ENCODE measurements at places on chromosomes 4 and X.

- no peak for DNase-seq
Measured at GRCh38 chr4:83340692-83341343, 6.2 kb upstream of the HPSE start.

DNA sequence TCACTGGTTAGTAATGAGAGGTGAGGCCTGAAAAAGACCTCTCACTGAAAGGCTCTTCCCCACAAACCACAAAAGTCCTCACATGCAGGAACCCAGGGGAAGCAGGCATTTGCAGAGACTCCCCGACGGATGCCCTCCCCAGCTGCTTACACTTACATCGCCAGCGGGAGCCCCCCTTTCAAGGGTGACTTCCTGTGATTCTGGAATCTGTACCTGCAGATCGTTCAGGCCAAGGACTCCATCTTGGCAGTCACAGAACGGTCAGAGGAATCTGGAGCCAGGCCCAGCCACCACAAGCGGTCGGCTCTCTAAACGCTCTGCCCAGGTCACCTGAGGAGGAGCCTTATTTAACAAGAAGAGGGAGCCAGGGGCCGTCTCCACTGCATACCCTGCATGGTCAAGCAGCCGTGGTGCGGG, 71.3 kb upstream of the STS start:
- DNase-seq, result no peak

DNA sequence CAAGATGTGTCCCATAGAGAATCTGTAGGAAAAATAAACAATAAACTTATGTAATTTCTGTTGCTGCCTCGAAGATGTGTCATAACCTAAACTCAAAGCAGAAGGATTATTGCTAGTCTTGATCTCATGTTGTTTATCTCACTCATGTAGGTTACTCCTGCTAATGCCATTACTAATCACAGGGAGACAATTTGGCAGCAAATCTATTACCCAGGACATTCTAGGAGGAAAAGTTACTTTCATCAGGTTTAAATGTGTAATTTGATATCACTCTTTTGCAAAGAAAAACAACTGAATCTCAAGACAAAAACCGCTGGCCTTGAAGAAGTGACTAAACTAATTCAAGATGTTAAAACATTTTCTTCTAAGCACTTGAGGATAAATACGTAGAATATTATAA, 34.0 kb downstream of the LDOC1 start:
- no peak for DNase-seq

- no peak for DNase-seq
Measured at GRCh38 chr4:41199788-41200187, 14.6 kb downstream of the APBB2 start.

GRCh38 chrX:18674417-18674787, 2.5 kb upstream of the RS1 start:
- DNase-seq, result no peak

DNA sequence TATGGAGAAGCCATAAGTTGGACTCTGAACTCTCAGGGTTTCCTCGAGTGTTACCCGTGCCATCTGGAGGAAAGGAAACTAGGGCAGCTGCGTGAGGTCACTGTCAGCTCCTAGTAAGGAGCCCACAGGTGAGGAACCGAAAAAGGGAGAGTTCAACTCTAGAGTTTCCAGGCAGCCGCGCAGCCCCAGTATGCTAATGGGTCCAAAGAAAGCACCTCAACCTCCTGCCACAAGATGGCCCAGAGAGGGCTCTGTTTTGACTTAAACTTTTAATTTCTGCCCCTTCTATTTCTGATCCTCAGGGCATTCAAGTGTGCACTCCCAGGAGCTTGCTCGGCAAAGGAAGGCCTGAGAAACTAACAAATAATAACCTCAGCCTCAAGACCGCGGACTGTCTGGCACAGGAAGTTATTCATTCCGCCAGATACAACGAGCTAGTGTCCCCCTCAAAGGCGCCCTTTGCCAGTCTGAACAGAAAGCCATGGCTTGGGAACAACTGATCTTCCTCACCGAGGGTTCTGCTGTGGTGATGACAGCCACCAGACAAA, 13.9 kb downstream of the SCARB2 start:
- DNase-seq, result peak; percentile 15

DNA sequence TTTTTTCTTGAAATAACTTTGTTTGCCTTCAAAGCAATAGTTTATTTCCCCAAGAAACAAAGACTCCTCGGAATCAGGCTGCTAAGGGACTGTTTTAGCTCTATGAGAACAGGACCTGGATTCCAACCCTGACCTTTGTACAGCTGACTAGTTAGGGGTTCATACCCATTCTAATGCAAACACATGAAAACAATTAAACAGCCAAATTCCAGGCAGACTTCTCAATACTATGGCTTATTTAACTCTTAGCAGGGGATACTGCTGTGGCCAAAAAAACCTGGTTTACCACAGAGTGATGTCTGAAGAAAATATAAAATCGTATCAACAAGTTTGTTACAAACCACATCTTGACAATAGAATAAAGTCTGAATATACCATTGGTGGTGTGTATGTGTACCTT, 129.6 kb upstream of the INTU start:
- DNase-seq, result no peak

DNA sequence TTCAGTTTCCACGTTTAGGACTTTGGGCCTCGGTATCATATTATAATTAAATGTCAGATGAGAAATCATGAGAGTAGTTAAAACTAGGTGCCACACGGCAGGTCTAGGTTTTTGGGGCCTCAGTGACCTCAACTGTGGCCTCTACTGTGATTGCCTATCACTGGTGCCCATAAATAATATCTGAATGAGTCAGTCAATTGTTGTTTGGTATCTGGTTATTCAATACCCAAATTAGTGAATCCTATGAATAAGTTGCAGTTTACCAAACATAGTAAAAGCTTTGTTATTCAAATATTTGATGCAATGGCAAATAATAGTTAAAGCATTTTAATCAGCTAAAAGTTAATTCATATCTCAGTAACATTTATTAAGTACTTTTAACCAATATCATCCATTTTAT, 188.8 kb downstream of the PPP3CA start:
- no peak for DNase-seq

DNA sequence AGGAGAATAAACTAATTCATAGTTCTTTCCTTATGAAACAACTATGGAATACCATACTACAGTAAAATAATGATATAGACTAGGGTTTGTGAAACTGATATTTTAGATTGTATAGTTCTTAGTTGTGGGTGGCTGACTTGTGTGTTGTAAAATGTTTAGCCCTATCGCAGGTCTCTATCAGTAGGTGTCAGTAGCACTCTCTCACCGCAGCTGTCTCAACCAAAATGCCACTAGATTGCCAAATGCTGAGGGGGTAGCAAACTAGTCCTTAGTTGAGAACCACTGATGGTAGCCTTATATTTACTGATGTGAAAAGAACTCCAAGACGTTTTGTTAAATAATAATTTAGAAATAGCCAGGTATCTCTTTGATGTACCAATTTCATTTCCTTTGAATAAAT, 48.1 kb downstream of the RHOXF2B start:
- DNase-seq, result no peak

GRCh38 chrX:49039598-49040375, 3.4 kb downstream of the TFE3 start:
- DNase-seq, result peak; percentile 84

- peak; percentile 69 for DNase-seq
Measured at GRCh38 chrX:118975831-118976598, 1.6 kb downstream of the LONRF3 start.

GRCh38 chrX:136827026-136827425, 46.3 kb upstream of the ARHGEF6 start:
- no peak for DNase-seq

DNA sequence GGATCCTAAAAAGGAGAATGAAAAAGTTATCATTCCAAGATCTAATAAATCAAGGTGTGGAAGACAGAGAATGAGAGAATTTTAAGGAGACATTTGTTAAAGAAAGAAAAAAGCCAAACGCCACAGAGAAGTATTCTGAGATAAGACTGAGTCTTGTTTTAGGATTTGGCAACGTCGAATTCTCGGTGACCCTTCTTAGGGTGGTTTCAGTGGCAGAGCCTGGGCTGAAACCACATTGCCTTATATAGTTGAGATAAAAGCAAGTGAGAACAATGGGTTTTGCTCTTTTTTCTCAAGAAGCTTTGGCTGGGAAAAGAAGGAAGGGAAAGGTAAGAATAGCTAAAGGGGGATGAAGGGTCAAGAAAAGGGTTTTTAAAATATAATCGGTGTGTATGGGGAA, 209.4 kb downstream of the VEGFC start:
- no peak for DNase-seq

- no peak for DNase-seq
Measured at GRCh38 chr4:95220205-95221175, 328.3 kb downstream of the UNC5C start.

DNA sequence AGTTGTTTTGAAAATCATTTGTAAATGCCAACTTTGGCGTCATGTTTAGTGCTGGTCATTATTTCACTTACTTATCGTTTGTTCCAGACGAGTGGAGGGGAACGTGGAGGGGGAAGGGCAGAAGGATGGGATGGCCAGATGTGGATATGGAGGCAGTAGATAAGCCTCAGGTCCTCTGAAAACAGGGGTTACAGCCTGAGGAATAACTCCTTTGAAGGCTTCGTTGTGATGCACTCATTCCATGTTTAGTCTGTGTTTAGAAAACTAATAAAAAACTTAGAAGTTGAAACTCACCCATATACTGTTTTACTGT, 1.1 kb downstream of the MOB1B start:
- DNase-seq, result peak; percentile 7

- DNase-seq, result peak; percentile 61
Measured at GRCh38 chr4:105548483-105548882, 3.9 kb upstream of the ARHGEF38 start.

- DNase-seq, result no peak
Measured at GRCh38 chr4:73181231-73181630, 77.4 kb downstream of the ANKRD17 start.

- no peak for DNase-seq
Measured at GRCh38 chr4:181219783-181220416, 1023.3 kb upstream of the TENM3 start.

- no peak for DNase-seq
Measured at GRCh38 chr4:70996018-70996360, 2.5 kb downstream of the DCK start.

- DNase-seq, result no peak
Measured at GRCh38 chr4:10981576-10981975, 297.0 kb upstream of the CLNK start.

GRCh38 chr4:74671080-74671698, 123.1 kb downstream of the BTC start:
- DNase-seq, result peak; percentile 74

DNA sequence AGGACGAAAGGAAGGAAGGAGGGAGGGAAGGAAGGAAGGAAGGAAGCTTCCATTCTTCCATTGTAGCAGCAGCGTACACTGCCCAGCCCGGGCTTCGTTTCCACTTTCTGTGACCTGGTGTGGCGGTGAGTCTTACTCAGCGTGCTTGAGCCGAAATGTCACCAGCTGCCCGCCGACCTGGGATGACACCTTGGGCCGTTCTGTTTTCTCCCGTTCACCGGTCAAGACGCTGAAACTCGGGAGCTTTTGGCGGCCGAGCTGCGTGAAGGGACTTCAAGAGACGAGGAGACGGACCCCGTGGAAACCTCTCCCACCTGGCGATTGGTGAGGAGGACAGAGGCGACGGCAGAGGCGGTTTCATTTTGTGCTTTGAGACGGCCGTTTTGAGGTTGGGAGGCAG, 47.1 kb upstream of the PPP2R3B start:
- DNase-seq, result no peak

- no peak for DNase-seq
Measured at GRCh38 chr4:156101571-156101970, 147.9 kb upstream of the CTSO start.

DNA sequence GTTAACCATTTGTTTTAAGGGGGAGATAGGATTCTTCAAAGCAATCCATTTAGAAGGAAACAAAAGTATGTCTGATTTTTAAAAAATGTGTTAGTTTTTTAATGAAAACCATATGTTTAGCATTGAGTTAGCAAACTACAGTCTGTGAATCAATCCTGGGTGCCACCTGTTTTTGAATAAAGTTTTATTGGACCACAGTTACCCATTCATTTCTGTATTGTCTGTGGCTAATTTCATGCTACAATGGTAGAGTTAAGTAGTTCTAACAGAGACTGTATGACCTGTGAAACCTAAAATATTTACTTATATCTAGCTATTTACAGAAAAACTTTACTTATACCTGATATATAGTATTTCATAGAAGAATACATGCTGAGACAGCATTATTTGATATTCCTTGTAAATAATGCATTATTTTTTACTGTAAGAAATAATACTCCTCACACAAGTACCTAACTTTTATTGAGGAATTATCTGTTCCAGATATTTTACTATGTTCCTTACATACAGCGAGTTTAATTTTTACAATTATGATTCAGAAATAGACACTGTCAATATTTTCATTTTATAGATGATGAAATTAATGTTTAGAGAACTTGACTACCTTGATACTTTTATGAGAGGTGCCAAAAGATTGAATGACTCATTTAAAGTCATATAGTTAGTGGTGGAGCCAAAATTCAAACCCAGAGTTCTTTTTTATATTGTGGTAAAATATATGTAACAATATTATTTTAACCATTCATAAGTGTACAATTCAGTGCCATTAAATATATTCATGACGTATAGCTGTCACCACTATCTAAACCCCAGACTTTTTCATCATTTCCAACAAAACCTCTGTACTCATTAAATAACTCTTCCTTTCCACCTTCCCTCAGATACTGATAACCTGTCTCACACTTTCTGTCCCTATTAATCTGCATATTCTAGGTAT, 122.0 kb downstream of the GLUD2 start:
- DNase-seq, result no peak

DNA sequence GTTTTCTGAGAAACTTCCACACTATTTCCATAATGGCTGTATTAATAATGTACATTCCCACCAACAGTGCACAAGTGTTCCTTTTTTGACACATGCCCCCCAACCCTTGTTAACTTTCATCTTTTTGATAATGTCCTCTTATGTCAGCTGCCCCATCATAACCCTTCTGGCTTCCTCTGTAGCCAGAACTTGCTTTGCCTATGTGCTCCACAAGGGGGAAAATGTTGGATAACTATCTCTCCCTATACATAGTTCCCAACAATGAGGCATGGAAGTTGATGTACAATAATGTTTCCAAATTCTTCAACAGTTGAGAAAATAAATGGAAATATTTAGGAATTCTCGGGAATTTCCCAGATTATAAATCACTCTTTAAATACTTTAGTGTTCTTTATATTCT, 142.9 kb downstream of the ASB9 start:
- no peak for DNase-seq

GRCh38 chr4:48194971-48195370, 60.9 kb upstream of the TXK start:
- DNase-seq, result no peak

GRCh38 chr4:97987019-97987648, 156.1 kb downstream of the STPG2 start:
- DNase-seq, result peak; percentile 15

GRCh38 chrX:32045149-32045548, 973.3 kb upstream of the FTHL17 start:
- DNase-seq, result no peak

DNA sequence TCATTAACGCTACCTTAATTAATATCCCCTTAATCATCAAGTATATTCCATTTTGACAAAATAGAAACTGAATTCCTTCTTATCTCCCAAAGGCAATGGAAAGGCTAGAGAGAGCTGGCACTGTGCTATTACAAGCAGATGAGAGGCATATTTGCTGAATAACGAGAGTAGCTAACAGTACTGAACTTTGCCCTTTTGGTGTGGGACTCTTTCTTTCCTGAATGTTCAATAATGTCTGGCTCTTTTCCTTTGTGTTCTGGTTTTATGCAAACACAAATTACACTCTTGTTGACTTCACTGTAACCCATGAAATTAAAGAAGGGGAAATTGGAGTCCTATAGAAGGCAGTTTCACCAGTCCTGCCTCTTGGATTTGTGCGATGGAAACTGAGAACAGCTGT, 63.5 kb downstream of the SHROOM3 start:
- no peak for DNase-seq

- peak; percentile 9 for DNase-seq
Measured at GRCh38 chrX:34654696-34655490, 2.2 kb downstream of the TMEM47 start.

Data from RCC 7860 (cell line).